Natural killer cell treated with Interleukin-12 subunit alpha and Interleukin-12 subunit beta and Interleukin-15 and Interleukin-18, amount 100 ng/mL, for 72 hours (primary cell): ENCODE measurements at places on chromosomes 2 and 18. TPM values are rescaled to one million over a fixed set of nuclear protein-coding genes. Genes with fewer than 3 reads are reported as not detected.
A peak's percentile ranks its signal among the peaks of the same experiment; 100 is the strongest.

Gene C2orf66
- total RNA-seq, result 0.21 TPM

Gene IL36A
- not detected for total RNA-seq

DNA sequence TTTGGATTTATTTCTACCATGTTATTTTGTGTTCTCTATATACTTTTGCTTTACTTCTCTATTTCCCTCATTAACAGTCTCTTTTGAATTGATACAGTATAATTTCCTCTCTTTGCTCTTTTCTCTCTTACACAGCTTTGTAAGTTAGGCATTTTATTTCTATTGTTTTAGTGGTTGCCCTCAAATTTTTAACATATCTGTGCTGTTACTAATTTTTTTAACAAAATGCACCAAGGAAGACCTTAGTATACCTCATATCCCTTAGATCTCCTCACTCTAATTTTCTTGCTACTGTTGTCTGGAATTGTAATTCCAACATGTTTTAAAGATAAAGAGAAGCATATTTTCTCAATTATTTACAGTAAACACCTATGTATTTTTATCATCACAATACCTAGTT lies 416.8 kb upstream of the SLC14A2 start:
- H3K27me3 ChIP-seq, result peaks cover 11% of the 10 kb centered on the region
- H3K4me3 ChIP-seq, result peak overlapping the region; percentile 40
- H3K4me1 ChIP-seq, result peaks cover 10% of the 10 kb centered on the region
- no peak overlapping the region for H3K27ac ChIP-seq

GRCh38 chr2:74130211-74130995 lies 17.3 kb downstream of the BOLA3 start:
- peaks cover 10% of the 10 kb centered on the region for H3K36me3 ChIP-seq
- no peaks in the 10 kb centered on the region for H3K4me1 ChIP-seq
- no peak for DNase-seq
- no peak overlapping the region for H3K27ac ChIP-seq
- peaks cover 5% of the 10 kb centered on the region for H3K27me3 ChIP-seq

DNA sequence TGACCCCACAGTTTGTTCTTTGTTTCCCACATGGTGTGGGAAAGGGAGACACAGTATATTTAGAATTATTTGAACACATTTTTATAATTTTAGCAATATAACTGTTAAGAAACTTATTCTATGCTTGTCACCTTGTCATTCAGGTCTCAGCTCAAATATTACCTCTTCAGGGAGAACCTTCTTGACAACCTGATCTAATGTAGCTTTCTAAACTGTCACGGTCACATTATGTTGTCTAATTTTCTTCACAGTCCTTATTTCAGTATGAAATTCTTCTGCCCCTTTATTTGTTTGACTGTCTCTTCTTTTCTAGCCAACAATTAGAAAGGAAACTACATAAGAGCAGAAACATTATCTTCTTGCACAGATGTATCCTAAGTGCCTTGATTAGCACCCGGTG lies 304.3 kb upstream of the PARD3B start:
- peaks cover 41% of the 10 kb centered on the region for H3K27me3 ChIP-seq
- no peak overlapping the region for H3K27ac ChIP-seq
- no peak overlapping the region for H3K4me3 ChIP-seq

- H3K4me1 ChIP-seq, result peaks cover 2% of the 10 kb centered on the region
- H3K27ac ChIP-seq, result no peak overlapping the region
- H3K4me3 ChIP-seq, result no peak overlapping the region
- peaks cover 8% of the 10 kb centered on the region for H3K27me3 ChIP-seq
- H3K36me3 ChIP-seq, result no peaks in the 10 kb centered on the region
Observed at GRCh38 chr2:60847854-60848253, 33.5 kb upstream of the REL start.

GRCh38 chr2:1479346-1479745 lies 66.1 kb downstream of the TPO start:
- H3K27ac ChIP-seq, result no peak overlapping the region
- H3K27me3 ChIP-seq, result no peaks in the 10 kb centered on the region
- no peak for DNase-seq
- no peak overlapping the region for H3K4me3 ChIP-seq
- no peaks in the 10 kb centered on the region for H3K4me1 ChIP-seq
